Activated T-helper 2 cell treated with anti-CD3 and anti-CD28 coated beads, Interferon-gamma antibody, Interleukin-2, Interleukin-4, amounts not matched to agents 10 μg/mL and 5 μg/mL and 100 μg/mL, durations not matched to agents 14 hours and 24 hours and 36 hours (primary cell): ENCODE measurements at places on chromosomes 5 and 9. TPM values are rescaled to one million over a fixed set of nuclear protein-coding genes. Genes with fewer than 3 reads are reported as not detected.

Gene RRAGA
- total RNA-seq: 60.8 and 64.6 TPM in 2 replicates

Gene CDKN2B
- 0.62 and 0.69 TPM in 2 replicates for total RNA-seq

GRCh38 chr5:127909066-127909465 lies 174.5 kb upstream of the SLC12A2 start:
- no peak overlapping the region for H3K4me3 ChIP-seq
- H3K27ac ChIP-seq: no peak overlapping the region
- H3K27me3 ChIP-seq: peaks cover 11% of the 10 kb centered on the region
- peaks cover 3% of the 10 kb centered on the region for H3K4me1 ChIP-seq
- DNase-seq: no peak

DNA sequence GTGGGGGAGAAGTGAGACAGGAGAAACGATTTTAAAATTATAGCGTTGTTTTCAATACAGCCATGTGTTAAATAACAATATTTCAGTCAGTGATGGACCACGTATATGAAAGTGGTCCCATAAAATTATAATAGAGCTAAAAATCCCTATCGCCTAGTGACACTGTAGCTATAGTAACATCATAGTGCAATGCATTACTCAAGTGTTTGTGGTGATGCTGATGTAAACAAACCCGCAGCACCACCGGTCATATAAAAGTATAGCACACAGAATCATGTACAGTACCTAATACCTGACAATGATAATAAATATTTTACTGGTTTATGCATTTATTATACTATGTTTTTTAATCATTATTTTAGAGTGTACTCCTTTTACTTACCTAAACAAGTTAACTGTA lies 407.4 kb upstream of the SEMA6A start:
- no peaks in the 10 kb centered on the region for H3K4me1 ChIP-seq
- no peak overlapping the region for H3K4me3 ChIP-seq
- no peak overlapping the region for H3K27ac ChIP-seq
- no peak for DNase-seq
- no peaks in the 10 kb centered on the region for H3K27me3 ChIP-seq

Gene SLCO6A1
- not detected in 2 replicates for total RNA-seq

GRCh38 chr5:2217219-2217618 lies 334.5 kb upstream of the IRX4 start:
- H3K27ac ChIP-seq: no peak overlapping the region
- H3K4me1 ChIP-seq: no peaks in the 10 kb centered on the region
- H3K36me3 ChIP-seq: no peaks in the 10 kb centered on the region
- no peak for DNase-seq
- H3K4me3 ChIP-seq: no peak overlapping the region
- H3K27me3 ChIP-seq: no peaks in the 10 kb centered on the region

DNA sequence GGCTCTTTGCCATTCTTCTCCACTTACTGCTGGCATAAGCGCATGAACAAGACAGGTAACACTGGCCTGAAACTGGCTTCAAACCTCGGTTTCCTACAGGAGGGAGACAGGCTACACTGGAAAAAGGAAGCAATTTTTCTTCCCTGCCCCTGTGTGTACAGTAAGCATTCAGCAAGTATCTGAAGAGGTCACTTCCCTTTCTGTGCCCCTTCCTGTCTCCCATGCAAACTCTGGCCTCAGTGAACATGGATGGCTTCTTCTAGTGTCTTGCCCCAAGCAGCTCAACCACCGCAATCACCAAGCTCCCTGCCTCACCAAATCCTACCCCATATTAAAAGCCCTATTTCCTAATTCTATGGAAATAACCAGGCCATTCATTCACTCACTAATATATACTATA lies 42.4 kb downstream of the SERINC5 start:
- no peak overlapping the region for H3K27ac ChIP-seq
- peaks cover 39% of the 10 kb centered on the region for H3K36me3 ChIP-seq
- no peak for DNase-seq
- no peak overlapping the region for H3K4me3 ChIP-seq
- no peaks in the 10 kb centered on the region for H3K27me3 ChIP-seq

GRCh38 chr5:82808960-82809359 lies 268.2 kb downstream of the TMEM167A start:
- H3K4me3 ChIP-seq: no peak overlapping the region
- no peak overlapping the region for H3K27ac ChIP-seq
- H3K36me3 ChIP-seq: no peaks in the 10 kb centered on the region
- no peaks in the 10 kb centered on the region for H3K4me1 ChIP-seq

Gene SLC36A2
- not detected in 2 replicates for total RNA-seq

Gene FAT2
- total RNA-seq: under 0.01 TPM in 1 of 2 replicates, not detected in the other
